ENCODE measurements at places on chromosomes 6 and 20.

DNA sequence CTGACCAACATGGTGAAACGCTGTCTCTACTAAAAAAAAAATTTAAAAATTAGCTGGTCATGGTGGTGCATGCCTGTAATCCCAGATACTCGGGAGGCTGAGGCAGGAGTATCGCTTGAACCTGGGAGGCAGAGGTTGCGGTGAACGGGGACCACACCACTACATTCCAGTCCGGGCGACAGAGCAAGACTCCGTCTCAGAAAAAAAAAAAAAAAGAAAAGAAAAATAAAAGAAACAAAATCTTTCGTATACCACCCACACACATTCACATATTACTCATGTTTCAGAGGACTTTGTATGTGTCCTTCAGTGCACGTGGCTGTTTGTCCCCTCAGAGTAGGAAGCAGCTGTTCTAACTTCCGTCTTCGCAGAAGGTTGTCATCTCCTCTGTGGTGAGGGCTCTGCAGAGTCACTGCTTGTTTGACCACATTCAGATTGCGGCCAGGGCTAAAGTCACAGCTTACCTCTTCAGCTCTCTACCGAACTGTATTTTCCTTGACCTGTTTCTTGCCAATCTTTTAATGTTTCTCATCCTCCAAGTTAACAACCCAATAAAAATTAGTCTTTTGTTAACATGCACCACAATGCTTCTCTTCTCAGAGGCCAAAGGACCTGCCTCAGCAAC, 36.6 kb upstream of the HIVEP1 start:
- DNase-seq = no peak

- DNase-seq = no peak
These were observed 219.3 kb downstream of the DHX35 start for GRCh38 chr20:39181490-39181889.

- DNase-seq = no peak
These were observed 13.0 kb downstream of the TMEM181 start for GRCh38 chr6:158572653-158573541.

DNA sequence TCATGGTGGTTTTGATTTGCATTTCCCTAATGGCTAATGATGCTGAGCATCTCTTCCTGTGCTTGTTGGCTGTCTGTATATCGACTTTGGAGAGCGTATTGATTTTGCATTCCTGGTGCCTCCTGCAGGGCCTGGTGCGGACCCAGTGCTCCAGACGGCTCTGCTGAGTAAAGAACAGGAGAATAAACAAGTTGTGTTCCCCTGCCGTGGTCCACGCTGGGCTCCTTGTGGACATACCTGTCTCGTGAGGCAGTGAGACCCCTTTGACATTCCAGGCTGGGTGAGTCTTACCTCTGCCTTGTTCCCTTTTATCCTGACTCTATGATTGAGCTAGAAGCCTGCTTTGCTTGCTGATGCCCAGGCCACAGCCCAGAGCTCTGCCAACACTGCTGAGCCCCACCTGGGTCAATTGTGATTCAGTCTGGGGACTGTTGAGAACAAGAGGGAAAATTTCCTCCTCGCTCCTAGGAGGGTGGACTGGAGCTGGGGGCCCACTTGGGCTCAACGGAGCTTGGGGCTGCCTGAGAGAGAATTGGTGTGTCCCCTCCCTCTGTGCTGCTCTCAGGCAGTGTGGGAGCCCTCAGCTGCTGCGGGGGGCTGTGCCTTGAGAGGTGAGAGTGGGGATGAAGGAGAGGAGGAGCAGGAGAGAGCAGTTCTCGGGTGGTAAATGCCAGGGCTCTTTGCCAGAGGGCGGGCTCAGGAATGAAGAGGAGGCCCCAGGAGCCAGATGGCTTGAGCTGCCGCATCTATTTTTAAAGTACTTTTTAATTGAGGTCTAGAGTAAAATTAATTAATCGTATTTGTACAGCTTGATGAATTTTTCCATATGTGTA, 43.7 kb upstream of the PMEPA1 start:
- DNase-seq = no peak

- DNase-seq = no peak
These were observed 415.1 kb upstream of the MARCKS start for GRCh38 chr6:113442040-113442439.

- DNase-seq = no peak
These were observed 56.8 kb downstream of the KCNS1 start for GRCh38 chr20:45044084-45044573.

Data from stimulated activated CD8-positive, alpha-beta memory T cell treated with anti-CD3 and anti-CD28 coated beads, Interleukin-7, amount 100 ng/mL, for 24 hours (primary cell).